ENCODE measurements at places on chromosomes 7 and 10.

DNA sequence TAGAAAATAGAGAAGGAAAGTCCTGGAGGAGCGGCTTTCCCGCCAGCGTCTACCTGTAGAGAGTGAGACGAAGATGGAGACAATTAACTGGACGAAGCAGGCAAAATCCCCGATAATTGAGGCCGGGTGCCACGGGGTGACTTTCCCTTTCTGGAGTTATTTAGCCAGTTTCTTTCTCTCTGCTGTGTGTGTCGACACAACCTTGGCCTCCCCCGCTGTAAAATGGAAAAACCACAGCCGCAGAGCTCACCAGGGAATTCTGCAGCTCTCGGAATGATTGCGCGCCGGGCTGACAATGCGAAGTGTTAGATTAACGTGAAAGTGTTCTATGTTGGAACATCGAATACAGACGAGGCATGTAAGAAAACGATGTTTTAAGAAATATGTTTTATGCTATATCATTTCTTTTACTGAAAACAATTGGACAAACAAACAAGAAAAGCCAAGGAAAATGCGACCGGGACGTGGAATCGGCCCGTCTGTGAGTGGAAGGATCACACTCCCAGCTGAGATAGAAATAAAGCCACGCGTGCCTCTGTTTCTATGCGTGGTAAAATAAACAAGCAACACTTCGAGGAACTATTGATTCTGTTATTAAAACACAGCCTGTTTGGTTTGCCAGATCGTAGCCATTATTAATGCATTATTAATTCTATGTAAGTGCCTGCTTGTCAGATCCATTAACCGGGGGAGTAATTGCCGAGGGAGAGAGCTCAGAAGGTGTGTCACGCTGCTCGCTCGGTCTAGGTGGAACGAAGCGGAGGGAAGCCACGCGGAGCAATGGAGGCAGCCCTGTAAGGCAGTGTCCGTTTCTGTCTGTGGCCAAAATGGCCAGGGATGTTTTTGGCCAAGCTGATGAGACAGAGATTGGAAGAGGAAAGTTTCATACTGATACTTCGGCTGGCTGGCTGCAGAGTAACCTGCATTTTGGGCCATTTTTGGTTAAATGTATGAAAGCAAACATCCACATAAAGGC is 129.4 kb downstream of the DNAJB6 start:
- no peak for DNase-seq

- peak; percentile 44 for DNase-seq
Measured at GRCh38 chr10:61733358-61733940, 70.7 kb downstream of the CABCOCO1 start.

DNA sequence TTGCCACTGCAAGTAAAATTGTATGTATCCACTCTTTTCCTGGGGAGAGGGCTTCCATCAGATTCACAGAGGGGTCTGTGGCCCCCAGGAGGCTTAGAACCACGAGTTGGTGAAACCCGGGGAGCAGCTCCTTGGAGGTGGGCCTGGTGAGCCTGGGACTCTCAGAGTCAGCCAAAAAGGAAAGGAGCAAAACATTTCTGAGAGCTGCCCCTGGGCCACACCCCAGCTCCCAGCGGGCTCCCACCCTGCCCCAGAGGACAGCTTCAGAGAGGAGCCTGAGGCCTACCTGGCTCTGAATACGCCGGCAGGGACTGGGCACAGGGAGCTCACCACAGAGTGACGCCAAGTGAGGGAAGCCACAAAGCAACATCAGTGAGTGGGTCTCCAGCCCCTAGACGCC is 56.9 kb downstream of the SH3PXD2A start:
- no peak for DNase-seq

GRCh38 chr10:66931340-66931948 is 5.6 kb downstream of the LRRTM3 start:
- DNase-seq, result peak; percentile 54

DNA sequence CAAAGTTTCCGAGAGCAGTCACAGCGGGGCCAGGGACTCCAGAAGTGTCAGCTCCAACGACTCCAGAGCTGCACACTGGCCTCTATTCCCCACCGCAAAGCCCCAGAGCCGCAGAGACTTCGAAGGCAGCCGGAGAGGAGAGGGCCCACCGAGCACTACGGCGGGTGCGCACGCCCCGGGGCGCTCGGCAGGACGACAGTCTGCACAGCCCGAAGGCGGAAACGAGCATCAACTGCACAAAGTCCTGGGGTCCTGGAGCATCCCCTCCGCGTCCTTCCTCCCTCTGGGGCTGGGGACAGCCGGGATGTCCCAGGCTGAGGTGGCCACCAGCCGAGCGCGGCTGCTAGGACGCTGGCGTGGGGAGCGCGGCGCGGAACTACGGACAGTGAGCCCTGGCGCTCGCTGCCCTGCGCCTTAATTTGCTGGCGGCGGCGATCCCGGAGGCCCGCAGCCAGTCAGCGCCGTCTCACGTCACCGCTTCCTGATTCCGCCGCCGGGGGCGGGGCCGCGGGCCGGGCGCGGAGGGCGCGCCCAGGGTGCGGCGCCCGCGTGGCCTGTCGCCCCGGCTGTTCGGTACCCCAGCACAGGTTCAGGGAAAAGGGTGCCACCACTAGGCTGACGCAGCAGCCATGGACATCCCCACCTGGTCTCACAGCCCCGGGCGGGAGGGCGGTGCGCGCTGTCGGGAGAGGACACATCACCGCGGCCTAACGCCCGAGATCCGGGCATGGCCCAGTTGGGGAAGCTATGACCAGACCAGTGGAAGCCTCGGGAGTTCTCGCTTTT is at the start of gene TBX20:
TBX20 (minus strand) TSS at position 391 of the 786 bp plus-strand sequence. CDS start 480 bp downstream, outside the sequence.
- peak; percentile 51 for DNase-seq
